ENCODE measurements at places on chromosomes 11 and 22.

- H3K27ac ChIP-seq = no peak overlapping the region
- DNase-seq = no peak
- H3K36me3 ChIP-seq = no peaks in the 10 kb centered on the region
- no peaks in the 10 kb centered on the region for H3K27me3 ChIP-seq
- no peaks in the 10 kb centered on the region for H3K4me1 ChIP-seq
These were observed 24.7 kb upstream of the IL17RA start for GRCh38 chr22:17060126-17060525.

DNA sequence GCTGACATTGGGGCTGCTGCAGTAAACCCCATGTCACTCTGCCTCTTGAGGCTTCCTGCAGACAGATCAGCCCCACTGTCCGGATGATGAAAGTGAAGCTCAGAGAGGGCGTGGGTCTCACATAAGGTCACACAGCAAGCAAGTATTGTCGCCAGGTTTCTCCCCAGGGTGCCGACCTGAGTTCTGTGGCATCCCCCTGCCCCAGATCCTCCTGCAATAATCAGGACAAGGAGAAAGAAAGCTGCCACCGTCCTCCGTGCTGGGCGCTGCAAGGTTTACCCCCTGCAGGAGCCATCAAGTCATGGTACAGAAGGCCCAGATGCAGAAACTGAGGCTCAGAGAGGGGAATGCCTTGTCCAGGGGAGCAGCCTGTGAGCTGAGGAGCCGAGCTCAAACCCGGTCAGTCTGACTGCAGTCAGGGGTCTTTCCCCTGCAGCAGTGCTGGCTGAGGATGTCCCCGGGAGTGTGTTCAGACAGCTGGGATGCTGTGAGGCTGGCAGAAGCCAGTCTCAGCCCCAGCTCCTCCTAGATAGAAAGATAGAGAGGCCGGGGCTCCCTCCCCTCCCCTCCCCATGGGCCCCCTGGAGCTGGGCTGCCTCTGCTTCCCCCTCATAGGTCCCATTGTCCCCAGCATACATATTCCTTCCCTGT lies 13.2 kb downstream of the EMID1 start:
- no peak overlapping the region for H3K27ac ChIP-seq
- no peak for DNase-seq
- no peaks in the 10 kb centered on the region for H3K36me3 ChIP-seq
- H3K4me1 ChIP-seq = no peaks in the 10 kb centered on the region

GRCh38 chr11:849104-849824 lies 6.6 kb downstream of the TSPAN4 start:
- H3K4me3 ChIP-seq = peak overlapping the region; percentile 15
- H3K27me3 ChIP-seq = no peaks in the 10 kb centered on the region
- no peak overlapping the region for H3K27ac ChIP-seq

DNA sequence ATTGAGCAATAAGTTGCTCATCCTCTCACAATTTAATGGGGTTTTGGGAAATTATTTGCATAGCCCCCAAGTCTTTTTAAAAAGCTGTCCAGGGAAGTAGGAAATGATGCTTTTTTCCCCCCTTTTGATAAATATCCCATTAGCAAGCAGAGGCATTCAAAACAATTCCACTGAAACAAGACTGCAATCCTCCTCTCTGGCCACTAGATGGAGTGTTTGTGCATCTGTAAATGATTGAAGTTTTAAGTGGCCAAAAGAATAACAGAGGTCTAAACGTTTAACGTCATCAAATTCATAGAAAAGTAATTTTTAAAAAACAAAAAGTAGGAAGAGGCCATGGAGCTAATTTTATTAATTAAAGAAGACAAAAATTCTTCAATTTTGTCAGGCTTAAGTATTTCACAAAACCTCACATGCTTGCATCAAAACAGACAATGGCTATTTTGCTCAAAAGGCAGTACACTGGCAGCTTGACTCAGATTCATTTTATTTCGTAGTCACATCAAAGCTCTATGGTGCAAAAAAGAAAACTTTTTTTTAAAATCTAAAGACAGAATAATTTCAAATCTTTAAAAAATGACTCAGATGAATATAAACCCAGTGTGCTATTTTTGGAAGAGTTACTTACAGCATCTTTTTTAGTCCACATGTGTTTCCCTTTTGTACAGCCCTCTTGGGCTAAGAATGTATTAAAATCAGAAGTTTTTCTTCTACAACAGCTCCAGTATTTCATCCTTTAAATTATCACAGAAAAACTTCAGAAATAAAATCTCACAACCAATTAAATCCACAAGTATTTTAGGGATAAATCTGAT lies 17.8 kb downstream of the CHORDC1 start:
- H3K27ac ChIP-seq = no peak overlapping the region
- peaks cover 2% of the 10 kb centered on the region for H3K36me3 ChIP-seq
- H3K4me3 ChIP-seq = no peak overlapping the region
- no peaks in the 10 kb centered on the region for H3K4me1 ChIP-seq

GRCh38 chr11:662689-663274 lies 25.7 kb downstream of the DRD4 start:
- no peak overlapping the region for H3K27ac ChIP-seq
- DNase-seq = peak; percentile 64
- H3K27me3 ChIP-seq = no peaks in the 10 kb centered on the region
- peaks cover 2% of the 10 kb centered on the region for H3K36me3 ChIP-seq

DNA sequence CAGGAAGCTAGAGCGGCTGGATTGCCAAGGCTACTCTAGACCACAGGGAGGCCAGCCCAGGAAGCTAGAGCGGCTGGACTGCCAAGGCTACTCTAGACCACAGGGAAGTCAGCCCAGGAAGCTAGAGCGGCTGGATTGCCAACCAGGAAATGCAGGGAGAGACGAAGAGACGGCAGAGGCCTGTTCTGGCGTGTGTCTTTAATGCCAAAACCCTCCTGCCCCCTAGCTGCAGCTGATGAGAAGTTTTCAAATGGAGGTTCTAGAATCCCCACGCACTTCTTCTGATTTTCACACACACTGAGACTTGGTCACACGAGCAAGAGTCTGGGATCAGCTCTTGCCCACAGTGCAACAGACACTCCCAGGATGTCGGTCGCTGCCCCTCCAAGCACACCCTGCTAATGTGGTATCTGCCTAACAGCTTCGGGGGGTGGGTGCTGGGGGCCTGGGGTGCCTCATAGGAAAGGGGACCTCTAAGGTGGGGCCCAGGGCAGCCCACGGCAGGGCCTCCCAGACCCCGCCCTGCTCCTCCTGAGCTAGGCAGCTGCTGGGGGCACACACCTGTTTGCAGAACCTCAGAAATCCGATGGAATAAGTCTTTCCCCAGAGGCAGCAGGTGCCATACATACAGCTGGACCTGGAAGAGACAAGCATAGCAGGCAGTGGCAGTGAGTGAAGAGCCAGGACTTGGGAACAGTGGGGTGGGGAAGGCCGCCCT lies 28.5 kb downstream of the MAFF start:
- peaks cover 33% of the 10 kb centered on the region for H3K36me3 ChIP-seq
- DNase-seq = peak; percentile 47
- no peaks in the 10 kb centered on the region for H3K27me3 ChIP-seq
- H3K4me3 ChIP-seq = no peak overlapping the region
- peaks cover 7% of the 10 kb centered on the region for H3K4me1 ChIP-seq
- H3K27ac ChIP-seq = peak overlapping the region; percentile 2

DNA sequence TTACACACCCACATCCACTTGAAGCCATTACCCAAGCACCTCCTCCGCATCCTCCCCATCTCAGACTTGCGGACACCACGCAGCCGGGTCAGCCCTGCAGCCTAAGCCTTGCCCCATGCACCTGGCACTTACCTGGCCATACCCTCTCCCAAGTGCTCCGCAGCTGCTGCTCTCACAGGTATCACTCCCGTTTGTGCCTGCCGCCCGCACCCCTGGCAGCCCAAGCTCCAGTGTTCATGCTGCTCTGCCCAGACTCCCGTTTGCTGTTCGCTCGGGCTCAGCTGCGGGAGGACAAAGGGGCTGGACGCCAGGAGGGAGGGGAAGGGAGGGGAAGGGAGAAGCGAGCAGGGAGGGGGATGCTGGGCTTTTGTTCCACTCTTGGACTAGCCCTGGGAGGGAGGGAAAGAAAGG lies at the start of gene KLHL35:
Gene KLHL35, minus strand, starts transcription at position 293 of the 411 bp plus-strand sequence. CDS start 2,574 bp downstream, outside the sequence.
- H3K36me3 ChIP-seq = no peaks in the 10 kb centered on the region
- no peaks in the 10 kb centered on the region for H3K4me1 ChIP-seq
- no peak within 1 kb of the TSS for H3K27ac ChIP-seq
- DNase-seq = no peak

- no peak overlapping the region for H3K4me3 ChIP-seq
- DNase-seq = no peak
- no peaks in the 10 kb centered on the region for H3K4me1 ChIP-seq
- H3K27me3 ChIP-seq = no peaks in the 10 kb centered on the region
- no peaks in the 10 kb centered on the region for H3K36me3 ChIP-seq
These were observed 692 bp upstream of the MOB2 start for GRCh38 chr11:1487091-1487850.

GRCh38 chr11:2761131-2762030 lies 61.6 kb upstream of the KCNQ1OT1 start:
- no peak overlapping the region for H3K4me3 ChIP-seq
- H3K4me1 ChIP-seq = no peaks in the 10 kb centered on the region
- H3K27ac ChIP-seq = no peak overlapping the region
- no peaks in the 10 kb centered on the region for H3K27me3 ChIP-seq
- H3K36me3 ChIP-seq = no peaks in the 10 kb centered on the region

DNA sequence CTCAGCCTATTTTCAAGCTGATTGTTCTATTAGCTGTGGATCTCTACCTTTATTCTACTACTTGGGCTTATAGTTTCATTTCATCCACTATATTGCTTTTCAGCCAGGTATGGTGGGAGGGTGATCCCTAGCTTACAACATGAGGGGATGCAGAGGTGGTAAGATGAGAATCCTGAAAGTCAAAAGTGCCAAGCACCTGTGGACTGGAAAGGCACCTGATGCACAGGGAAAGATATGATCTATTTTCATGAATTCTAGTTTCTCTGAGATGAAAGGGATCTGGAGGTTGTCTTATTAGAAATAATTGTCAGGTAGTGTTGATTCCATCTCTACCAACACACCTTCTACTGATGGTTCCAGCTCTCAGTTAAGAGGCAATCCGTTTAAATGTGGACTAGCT lies 21.6 kb upstream of the IL18BP start:
- no peaks in the 10 kb centered on the region for H3K27me3 ChIP-seq
- no peak overlapping the region for H3K27ac ChIP-seq
- no peak overlapping the region for H3K4me3 ChIP-seq
- no peaks in the 10 kb centered on the region for H3K4me1 ChIP-seq
- H3K36me3 ChIP-seq = no peaks in the 10 kb centered on the region

- peaks cover 21% of the 10 kb centered on the region for H3K4me1 ChIP-seq
- H3K27me3 ChIP-seq = no peaks in the 10 kb centered on the region
- no peak overlapping the region for H3K4me3 ChIP-seq
These were observed 43.6 kb downstream of the LRRC32 start for GRCh38 chr11:76626921-76627401.

DNA sequence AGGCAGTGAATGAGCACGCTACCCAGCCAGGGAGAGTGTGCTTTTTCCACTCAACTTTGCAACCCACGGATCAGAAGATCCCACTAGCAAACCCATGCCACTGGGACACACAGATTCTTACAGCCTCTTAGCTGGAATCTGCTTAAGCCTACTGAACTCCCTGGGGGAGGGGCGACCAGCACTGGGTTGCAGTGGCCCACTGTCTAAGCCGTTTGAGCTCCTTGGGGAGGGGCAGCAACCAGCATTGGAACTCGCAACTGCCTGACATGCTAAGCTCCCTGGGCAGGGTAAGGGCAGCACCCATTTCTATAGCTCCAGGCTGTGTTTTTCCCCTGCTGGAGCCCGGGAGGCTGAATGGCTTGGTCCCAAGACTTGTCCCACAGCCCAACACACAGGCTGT lies 99.6 kb downstream of the FAM168A start:
- no peaks in the 10 kb centered on the region for H3K4me1 ChIP-seq
- no peak for DNase-seq
- no peak overlapping the region for H3K4me3 ChIP-seq
- no peaks in the 10 kb centered on the region for H3K27me3 ChIP-seq
- H3K27ac ChIP-seq = no peak overlapping the region

GRCh38 chr22:29116397-29117123 lies 43.7 kb downstream of the KREMEN1 start:
- H3K36me3 ChIP-seq = no peaks in the 10 kb centered on the region
- H3K27ac ChIP-seq = no peak overlapping the region
- DNase-seq = peak; percentile 31
- no peaks in the 10 kb centered on the region for H3K27me3 ChIP-seq

GRCh38 chr22:41491374-41492100 lies 22.6 kb downstream of the ACO2 start:
- H3K27me3 ChIP-seq = no peaks in the 10 kb centered on the region
- H3K36me3 ChIP-seq = no peaks in the 10 kb centered on the region
- DNase-seq = peak; percentile 16
- H3K27ac ChIP-seq = no peak overlapping the region
- H3K4me1 ChIP-seq = peaks cover 6% of the 10 kb centered on the region

- H3K4me3 ChIP-seq = no peak overlapping the region
- H3K27me3 ChIP-seq = no peaks in the 10 kb centered on the region
- no peaks in the 10 kb centered on the region for H3K4me1 ChIP-seq
- H3K36me3 ChIP-seq = peaks cover 7% of the 10 kb centered on the region
These were observed 54.4 kb upstream of the GRK2 start for GRCh38 chr11:67211656-67212436.

GRCh38 chr11:69831985-69832384 lies 12.8 kb upstream of the FGF3 start:
- no peaks in the 10 kb centered on the region for H3K36me3 ChIP-seq
- no peak overlapping the region for H3K27ac ChIP-seq
- H3K4me3 ChIP-seq = no peak overlapping the region
- DNase-seq = no peak
- H3K4me1 ChIP-seq = no peaks in the 10 kb centered on the region
- H3K27me3 ChIP-seq = no peaks in the 10 kb centered on the region

DNA sequence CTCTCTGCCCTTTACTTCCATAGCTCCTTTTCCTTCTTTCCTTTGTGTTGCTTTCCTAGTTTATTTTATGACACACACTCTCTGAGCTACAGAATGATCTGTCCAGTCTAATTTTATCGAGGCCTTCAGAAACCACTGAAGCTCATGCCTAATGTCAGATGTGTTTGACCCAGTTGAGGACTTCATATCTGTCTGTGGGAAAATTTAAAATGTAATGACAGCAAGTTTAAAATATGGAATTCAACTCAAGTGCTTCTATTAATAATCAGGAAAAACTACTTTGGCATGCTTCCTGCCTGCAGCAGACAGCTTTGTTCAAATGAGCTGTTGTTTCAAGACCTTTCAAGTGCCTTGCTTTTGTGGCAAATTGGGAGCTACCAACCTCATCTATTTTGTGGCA lies 261.8 kb upstream of the MTNR1B start:
- no peak overlapping the region for H3K4me3 ChIP-seq
- no peaks in the 10 kb centered on the region for H3K36me3 ChIP-seq

DNA sequence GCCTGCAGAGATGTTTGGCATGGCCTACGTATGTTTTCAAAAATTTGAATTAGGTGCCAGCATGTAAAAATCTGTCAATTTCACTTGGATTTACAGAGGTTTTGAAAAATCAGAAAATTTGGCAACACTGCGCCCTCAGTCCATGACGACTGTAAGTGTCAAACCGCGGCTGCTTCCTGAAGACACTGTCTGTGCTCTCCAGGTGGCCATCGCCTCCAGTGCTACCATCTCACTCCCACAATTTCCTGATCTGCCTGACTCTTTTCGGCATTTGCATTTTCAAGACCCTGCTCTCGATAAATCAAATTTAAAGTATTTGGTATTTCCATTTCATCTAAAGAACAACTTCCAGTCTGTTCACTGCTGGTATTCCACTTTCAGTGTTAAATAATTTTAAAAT lies 34.6 kb downstream of the VSIG10L2 start:
- no peaks in the 10 kb centered on the region for H3K4me1 ChIP-seq
- no peak for DNase-seq
- no peak overlapping the region for H3K27ac ChIP-seq
- H3K36me3 ChIP-seq = no peaks in the 10 kb centered on the region
- no peak overlapping the region for H3K4me3 ChIP-seq
- H3K27me3 ChIP-seq = no peaks in the 10 kb centered on the region

Measured in fibroblast of lung (primary cell).